ENCODE measurements at places on chromosomes 4 and X.

- no peak for DNase-seq
Observed at GRCh38 chrX:134365904-134366303, 94.1 kb upstream of the HPRT1 start.

DNA sequence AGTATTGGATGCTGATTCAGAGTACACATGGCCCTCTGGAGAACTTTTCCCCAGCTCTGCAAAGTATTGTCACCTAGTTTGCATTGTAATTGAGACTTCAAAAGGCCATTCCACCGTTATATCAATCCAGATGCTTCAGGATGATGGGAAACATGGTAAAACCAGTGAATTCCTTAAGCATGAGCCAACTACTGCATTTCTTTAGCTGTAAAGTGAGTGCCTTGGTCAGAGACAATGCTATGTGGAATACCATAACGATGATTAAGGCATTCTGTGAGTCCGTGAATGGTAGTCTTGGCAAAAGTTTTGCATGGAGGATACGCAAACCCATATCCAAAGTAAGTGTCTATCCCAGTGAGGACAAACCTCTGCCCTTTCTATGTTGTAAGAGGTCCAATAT, 355.2 kb downstream of the DCAF12L2 start:
- DNase-seq: no peak

GRCh38 chrX:47226531-47227333, 6.1 kb upstream of the USP11 start:
- DNase-seq: no peak

DNA sequence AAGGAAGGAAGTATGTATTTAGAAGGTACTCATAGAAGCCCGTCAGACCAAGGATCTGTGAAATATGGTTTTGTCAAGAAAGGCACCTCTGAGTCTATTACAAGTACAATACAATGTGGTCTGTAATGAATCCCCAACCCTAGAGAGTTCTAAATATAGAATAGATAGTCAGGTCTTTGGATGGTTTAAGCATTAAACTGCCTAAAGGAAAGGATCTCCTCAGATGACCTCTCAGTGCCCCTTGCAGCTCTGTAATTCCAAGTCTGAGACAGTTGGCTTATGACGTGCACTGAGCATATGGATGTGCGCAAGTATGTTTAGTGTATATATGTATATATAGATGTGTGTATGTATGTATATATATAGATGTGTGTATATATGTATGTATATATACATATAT, 62.0 kb downstream of the CCSER1 start:
- DNase-seq: no peak

DNA sequence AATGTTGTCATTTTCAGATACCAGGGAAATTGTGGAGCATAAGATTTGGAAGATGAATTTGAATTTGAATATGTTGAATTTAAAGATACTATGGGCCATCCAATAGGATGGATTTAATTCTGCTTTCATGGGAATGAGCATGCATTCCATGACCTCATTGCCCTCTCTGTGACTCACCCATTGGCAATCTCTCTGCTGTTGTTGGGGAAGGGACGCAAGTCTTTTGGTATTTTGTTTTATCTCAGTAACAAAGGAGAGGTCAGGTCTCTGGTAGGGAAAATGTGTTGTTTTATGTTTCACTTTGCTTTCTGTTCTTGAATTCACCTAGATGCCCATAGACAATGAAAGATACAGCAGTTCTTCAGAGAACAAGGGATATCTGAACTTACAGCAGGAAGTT, 42.1 kb upstream of the MAGEA4 start:
- no peak for DNase-seq

- DNase-seq: no peak
Observed at GRCh38 chr4:154076921-154077320, 288.0 kb upstream of the SFRP2 start.

GRCh38 chr4:168335621-168336020, 17.1 kb upstream of the DDX60 start:
- no peak for DNase-seq

GRCh38 chr4:26021417-26022345, 107.7 kb downstream of the SMIM20 start:
- DNase-seq: no peak

DNA sequence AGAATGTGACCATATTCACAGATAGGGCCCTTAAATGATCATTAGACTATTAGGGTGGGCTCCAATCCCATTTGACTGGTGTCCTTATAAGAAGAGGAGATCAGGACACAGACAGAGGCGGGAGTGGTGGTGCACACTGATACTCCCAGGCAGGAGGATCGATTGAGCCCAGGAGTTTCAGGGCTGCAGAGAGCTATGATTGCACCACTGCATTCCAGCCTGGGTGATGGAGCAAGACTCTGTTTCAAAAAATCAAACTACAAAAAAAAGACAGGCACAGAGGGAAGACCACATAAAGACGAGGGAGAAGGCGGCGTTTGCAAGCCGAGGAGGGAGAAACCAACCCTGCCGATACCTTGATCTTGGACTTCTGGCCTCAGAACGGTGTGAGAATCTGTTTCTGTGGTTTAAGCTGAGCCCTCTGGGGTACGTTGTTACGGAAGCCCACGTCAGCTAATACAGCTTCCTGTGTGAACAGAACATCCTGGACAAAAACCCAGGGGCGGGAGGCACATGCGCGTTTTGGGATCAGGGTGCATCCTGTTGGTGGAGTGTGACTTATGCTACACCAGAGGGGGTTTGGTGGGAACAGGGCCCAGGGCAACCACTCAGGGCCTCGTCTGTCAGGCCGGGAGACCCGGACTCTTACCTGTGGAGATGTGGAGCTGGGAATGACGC, 211.8 kb upstream of the PSAPL1 start:
- DNase-seq: no peak

DNA sequence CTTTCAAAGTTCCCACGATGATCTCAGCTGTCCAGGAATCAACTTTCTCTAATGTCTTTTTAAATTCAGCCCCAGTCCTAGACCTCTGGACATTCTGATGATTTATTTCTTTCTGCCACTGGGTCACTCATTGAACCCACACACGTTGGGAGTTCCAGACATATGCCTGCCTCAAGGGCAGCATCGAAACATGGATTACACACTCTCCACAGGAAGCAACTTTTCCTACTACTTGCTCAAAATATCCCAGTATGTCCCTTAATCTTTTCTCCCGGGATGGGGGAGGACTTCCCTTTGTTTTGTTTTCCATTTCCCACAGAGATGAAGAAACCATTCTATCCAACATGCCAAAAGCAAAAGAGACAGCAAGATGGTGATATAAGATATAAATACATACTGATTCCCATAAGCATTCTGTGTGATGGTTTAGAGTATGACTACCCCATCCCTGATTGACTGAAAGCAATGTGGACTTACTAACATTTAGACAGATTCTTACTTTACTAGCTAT, 79.8 kb upstream of the PPARGC1A start:
- no peak for DNase-seq

- DNase-seq: no peak
Observed at GRCh38 chrX:23871905-23872546, 35.7 kb downstream of the APOO start.

DNA sequence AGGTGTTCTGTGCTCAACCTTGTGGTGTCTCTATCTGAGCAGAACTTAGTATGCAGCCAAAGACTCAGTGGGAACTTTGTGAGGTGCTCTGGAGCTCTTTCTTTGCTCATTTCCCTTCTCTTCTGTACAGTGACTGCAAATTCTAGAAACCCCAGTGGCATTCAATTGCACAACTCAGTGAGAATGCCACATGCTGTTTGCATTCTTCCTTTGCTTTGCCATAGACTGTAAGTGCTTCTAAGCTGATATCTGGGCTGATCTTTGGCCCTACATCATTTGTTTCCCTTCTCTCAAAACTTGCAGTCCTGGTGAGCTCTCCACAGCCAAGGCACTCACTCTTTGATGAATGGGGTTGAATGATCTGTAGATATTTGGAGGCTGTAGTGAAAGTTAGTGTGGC, 7.0 kb downstream of the PNMA3 start:
- DNase-seq: no peak

GRCh38 chr4:1385373-1386340, 20.6 kb downstream of the NKX1-1 start:
- no peak for DNase-seq

GRCh38 chr4:168487282-168488035, 7.2 kb upstream of the DDX60L start:
- no peak for DNase-seq

DNA sequence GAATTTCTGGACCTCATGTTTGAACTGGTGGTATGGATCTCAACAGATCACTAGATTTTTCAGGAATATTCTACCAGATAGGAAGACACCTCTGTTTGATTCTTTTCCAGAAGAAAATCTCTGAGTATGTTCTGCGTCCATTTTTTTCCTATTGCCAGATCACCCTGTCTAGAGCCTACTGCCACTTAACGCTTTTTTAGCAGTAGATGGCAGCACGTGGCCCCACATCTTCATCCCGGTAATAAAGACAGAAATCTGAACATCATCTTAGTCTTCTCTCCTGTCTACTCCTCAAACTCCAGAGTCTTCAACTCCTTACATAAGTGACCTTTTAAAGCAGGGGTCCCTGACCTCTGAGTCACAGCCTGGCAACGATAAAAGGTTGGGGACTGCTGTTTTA, 184.7 kb downstream of the TMA16 start:
- DNase-seq: no peak

- no peak for DNase-seq
Observed at GRCh38 chr4:107037199-107037584, 1.1 kb upstream of the DKK2 start.

GRCh38 chr4:139465922-139466321, 12.0 kb downstream of the RAB33B start:
- no peak for DNase-seq

DNA sequence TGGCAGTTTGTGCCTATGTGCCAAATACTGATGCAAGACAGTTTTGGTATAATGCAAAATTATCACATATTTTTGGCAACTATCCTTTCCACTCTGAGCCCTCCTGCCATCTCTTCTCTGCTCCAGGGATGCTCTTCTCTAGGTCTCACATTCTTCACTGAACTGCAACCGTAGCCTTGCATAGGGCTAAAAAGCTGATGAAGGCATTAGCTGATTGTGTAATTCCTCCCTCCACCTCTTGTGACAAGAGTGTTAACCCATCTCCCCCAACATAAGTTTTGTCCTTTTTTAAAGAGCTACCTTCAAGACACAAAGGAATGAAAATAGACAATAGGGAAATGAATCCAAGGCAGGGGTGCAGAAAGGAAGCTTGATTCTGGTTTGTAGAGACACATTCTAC, 33.1 kb upstream of the ANK2 start:
- no peak for DNase-seq

DNA sequence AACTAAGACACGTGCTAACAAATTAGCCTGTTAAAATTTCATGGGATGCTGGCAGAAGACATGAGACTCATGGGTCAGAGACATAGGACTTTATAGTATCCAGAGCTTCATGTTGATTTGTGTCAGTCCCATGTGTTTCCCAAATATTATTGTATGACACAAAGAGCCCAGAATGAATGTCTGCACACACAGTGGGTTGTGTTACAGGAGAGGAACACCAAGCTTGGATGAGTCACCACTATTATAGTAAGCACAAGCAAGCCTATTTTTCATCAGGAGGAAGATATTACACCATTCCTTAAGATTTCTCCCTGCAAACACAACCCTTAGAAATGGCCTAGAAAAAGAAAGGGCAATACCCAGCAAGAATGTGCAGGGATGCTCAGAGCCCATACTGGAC, 15.4 kb downstream of the BBS12 start:
- no peak for DNase-seq

- DNase-seq: no peak
Observed at GRCh38 chr4:72987741-72988729, 81.5 kb downstream of the COX18 start.

GRCh38 chr4:175277816-175278215, 359.7 kb downstream of the ADAM29 start:
- DNase-seq: no peak

DNA sequence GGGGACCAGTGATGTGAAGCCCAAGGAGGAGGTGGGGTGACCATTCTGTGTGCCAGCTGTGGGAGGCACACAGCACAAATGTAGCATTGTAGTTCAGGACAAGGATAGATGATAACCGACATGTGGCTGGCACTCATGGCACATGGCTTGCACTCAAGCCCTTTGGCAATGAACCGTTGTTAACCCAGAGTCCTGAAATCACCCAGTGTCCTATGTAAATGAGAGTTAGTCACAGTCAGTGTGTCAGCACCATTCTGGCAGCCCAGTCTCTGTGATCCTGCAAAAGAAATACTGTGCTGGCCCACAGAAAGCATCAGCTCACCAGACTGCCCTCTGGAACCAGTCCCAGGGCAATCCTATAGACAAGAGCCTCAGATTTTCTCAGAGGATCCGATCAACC, 339.3 kb downstream of the MID1IP1 start:
- DNase-seq: no peak

- no peak for DNase-seq
Observed at GRCh38 chrX:71466979-71467523, 65.9 kb upstream of the OGT start.

DNA sequence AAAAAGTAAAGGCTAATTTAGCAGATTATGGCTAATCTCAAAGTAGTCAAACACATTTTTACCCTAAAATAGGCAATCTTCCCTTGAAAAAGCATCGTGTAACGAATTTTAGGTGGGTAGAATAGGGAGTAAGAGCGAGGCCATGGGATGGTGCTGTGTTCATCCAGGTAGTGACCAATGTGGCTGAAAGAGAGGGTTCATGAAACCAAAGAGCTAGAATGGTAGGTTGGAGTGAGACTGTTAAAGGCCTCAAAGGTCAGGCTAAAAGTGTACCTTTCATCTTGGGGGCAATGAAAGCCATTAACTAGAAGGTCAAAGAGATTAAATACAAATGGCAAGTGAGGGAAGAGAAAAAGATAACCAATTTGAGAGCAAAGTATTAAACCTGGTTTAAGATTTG, 23.6 kb downstream of the EIF4E start:
- DNase-seq: no peak

GRCh38 chr4:155618183-155618838, 48.3 kb upstream of the GUCY1A1 start:
- no peak for DNase-seq

DNA sequence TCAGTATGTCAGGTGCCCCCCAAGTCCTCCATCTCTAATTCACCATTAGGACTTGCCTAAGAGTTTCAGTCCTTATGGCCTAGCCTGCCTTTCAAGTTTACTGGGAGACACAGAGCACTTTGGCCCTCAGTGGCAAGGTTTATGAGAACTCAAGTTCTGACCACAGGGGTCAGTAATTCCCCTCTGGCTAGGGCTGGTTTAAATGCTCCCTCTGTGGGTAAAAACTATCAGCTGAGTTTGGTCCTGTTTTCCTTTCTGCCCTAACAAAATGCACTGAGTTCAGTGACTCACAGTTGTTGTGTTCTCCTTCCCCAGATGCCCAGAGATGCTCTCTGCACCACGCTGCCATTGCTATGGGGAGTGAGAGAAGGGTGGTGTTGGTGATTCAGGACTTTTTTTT, 163.2 kb downstream of the RELL1 start:
- no peak for DNase-seq

DNA sequence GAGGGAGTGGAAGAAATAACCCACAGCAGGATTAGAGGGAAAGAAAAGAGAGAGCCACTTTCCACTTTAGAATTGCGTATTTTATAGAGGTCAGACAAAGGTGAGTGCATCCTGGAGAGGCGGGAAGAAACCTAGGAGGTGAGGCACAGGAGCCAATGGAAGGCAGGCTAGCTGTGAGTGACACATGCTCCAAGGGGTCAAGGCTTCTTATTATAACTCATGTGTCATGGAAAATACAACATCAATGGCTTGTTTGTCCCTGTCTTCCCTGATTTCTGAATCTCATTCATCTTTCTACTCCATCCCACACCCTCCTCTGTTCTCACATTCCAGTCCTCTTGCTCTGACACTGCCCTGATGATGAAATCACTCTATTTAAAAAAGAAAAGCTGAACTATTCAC, 14.4 kb downstream of the ANXA3 start:
- DNase-seq: no peak
